ENCODE measurements at places on chromosomes 2 and 18.

DNA sequence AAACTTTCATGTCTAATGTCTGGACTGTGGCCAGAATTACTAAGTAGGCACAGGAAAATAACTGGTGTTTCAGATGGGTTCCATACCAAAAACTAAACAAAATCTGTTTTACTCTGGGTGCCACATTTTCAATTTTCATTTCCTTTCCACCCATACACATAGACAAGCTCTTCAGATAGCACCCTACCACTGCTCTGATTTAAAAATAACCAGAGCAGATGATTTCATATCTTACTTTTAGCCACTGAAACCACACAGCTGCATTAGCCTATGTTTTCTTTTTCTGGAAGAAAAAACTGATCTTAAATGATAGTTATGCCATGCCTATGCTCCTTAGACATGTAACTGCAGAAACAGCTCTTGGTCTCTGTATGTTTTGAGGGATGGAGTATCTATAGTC, 647.6 kb downstream of the CPS1 start:
- ATAC-seq = no peak

DNA sequence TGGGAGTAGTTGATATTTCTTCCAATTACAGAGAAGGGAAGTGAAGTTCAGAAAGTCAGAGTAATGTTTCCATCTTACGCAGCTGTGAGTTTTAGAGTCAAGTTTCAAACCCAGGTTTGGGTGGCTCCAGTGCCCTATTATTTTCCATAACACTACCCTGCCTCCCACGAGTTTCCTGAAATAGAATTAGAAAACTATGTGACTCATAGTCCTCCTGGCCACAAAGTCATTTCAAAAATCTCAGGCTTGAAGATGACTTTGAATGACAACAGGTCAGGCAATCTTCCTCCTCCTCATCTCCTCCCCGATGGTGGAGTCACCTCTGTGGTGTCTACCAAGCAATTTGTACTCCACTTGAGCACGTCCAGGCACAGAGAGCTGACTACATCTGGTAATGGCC, 212.3 kb upstream of the TRIB2 start:
- peak; percentile 67 for ATAC-seq

DNA sequence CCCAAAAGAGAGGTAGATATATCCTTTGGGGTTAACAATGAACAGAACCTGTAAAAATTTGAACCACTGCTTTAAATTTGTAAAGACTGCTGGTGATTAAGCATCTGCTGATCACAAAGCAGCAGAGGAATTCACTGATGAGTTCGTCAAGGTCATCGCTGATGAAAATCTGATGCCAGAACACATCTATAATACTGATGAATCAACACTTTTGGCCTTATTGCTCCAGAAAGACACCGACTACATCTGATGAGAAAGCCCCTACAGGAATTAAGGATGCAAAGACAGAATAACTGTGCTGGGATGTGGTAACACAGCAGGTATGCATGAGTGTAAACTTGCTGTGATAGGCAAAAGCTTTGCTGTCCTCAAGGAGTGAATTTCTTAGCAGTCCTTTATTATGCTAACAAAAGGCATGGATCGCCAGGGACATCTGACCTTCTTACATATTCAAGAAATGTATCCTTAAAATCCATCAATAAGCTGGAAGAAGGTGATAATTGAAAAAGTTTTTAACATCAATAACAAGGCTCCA, 30.5 kb upstream of the SGPP2 start:
- ATAC-seq = no peak

GRCh38 chr18:76757335-76757734, 65.0 kb upstream of the ZNF236 start:
- ATAC-seq = no peak

- no peak for ATAC-seq
Measured at GRCh38 chr18:7017013-7017412, 100.6 kb downstream of the LAMA1 start.

DNA sequence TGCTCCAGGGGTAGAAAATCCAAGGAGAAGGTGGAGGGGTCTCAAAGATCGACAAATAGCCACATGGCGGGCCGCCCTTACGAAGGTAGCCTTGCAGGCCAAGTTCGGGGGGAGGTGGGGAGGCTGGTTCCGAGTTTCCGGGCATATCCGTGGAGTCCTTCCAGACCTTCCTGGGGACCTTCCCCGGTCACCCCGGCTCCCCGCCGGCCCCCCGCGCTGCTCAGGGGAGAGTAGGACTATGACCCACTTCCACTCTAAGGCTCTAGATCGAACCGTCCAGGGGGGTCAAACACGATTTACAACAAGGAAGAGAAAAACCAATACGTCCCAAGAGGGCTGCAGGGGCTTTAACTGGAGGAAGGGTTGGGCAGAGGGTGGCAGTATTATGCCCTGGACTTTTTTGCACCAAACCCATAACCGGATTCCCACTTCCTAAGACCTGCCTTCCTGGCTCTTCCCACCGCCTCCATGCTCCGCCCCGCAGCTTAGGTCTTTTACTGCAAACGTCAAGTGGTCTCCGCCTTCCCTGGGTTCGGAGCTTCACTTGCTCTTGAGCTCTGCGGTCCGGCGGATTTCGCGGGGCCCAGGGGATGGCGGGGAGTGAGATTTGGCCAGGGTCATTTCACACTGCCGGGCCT, 779 bp upstream of the LYPD6 start:
- no peak for ATAC-seq

GRCh38 chr2:144027593-144027992, 492.3 kb downstream of the ZEB2 start:
- ATAC-seq = no peak

DNA sequence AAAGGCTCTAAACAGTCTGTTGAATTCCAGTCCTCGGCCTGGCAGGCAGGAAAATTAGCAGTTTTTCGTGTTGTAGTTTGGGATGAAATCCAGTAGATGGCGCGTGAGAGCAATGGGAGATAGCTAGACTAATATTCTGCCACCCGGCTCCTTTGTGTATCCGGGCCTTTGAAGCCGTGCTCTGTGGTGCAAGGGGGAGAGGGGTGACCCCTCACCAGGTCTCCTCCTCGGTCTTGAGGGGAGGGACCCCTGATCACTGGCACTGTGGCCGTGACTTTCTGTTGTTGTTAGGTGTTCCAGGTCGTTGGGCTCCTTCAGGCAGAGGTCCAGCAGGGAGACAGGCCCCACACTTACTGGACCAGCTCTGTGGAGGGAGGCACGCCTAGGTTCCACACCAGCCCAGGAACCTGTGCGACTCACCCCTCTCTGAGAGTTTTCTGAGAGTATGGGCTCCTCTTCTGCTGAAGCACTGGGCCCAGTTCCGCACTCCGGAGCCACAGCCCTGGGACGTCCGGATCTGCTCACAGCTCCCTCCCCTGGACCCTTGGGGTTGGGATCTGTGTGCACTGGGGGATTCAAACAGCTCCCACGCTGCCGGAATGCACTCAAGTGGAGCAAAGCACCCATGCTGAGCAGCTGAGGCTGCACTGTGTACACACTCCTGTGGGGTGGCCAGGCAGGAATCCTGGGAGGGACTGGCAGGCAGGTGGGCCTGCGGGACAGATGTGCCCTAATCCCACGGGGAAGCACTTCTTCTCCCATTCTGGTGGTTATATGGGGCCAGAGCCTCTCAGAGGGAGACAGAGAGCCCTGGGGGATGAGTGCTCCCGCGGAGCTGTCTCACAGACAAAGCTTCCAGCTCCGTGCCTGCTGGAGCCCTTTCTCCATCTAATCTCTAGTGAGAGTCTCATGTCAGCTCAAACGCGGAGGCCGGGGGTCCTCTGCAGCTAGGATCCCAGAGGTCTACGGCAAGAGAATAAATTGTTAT, 8.8 kb downstream of the GKN2 start:
- ATAC-seq = peak; percentile 66

GRCh38 chr2:207674826-207675225, 36.6 kb upstream of the CCNYL1 start:
- ATAC-seq = no peak

GRCh38 chr2:238282861-238283738, 5.3 kb downstream of the PER2 start:
- ATAC-seq = no peak

DNA sequence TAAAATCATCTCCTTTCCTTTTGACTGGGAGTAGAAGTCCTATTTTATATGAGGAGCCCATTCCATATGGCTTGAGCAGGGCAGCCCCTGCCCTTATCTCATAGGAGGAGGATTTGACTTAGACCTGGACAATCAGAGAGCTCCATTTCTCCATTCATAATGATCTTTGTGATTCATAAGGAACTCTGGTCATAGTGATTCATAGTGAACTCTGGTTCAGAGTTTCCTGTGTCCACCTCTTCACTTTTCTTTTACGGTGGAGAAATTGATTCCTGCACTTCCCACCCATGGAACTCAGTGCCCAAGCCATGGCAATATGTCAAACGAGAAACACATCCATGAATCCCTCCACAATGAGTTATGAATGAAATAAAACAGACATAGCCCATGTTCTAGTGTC, 12.8 kb upstream of the MYO3B start:
- no peak for ATAC-seq

DNA sequence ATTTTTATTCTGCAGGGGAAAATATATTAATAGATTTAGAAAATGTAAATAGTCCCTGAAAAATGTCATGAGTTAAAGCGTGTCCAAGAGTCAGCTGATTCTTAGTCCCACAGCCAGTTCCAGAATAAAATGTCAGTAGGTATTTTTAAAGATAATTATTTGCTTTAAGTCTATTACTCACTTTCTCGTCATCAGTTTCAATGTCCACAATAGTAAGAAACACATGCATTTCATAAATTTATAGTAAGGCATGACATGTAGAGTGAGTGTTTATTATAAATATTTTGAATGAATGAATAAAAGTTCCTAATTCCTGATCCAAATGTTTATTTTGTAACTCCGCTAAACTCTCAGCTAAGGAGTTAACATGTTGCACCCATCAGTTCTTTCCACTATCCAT, 1044.0 kb upstream of the PIK3C3 start:
- no peak for ATAC-seq

DNA sequence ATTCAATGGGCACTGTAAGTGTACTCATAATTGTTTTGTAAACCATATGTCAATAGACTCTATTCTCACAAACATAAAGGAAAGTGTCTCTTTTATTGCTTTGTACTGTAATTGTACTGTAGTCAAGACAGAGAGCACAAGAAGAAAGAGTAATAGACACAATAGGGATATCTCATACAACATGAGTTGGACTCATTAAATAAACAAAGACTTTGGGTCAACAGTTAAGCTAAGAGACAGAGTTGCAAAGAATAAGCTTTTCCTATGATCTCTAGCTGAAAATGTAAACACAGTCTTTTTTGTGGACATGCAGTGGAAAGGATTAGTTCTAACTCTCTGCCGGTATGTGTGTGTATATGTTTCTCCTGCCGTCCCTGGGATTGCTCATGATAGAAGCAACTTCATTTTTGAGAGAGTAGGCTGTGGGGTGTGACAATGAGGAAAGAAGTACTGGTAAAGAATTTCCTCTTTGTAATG, 13.9 kb upstream of the KYNU start:
- no peak for ATAC-seq

DNA sequence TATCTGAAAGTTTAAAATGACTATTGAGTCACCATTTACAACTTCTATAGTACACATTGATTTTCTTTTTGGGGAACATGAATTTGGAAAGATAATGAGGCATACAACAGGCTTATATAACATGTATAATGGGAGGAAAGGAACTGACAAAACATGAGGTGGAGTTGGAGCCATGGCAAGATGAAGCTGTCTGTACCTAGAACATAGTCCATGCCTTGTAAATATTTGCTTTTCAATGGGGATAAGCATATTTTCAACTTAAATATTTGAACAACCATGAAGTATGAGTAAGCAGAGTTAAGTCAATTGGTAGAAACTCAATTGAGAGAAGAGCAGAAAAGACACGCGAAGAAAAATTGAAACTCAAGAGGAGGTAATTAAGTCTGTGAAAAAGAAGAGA, 37.1 kb upstream of the GALNT13 start:
- no peak for ATAC-seq

GRCh38 chr2:119029297-119029696, 87.3 kb downstream of the MARCO start:
- no peak for ATAC-seq

- peak; percentile 87 for ATAC-seq
Measured at GRCh38 chr2:106107509-106108131, 86.5 kb downstream of the UXS1 start.

GRCh38 chr2:3827673-3828575, 124.5 kb downstream of the DCDC2C start:
- ATAC-seq = no peak

GRCh38 chr2:38665854-38666555, at the start of gene GALM:
Gene GALM (plus strand): TSS chr2:38666114. CDS start chr2:38666162, 48 bp downstream.
- ATAC-seq = peak; percentile 79

GRCh38 chr18:67728364-67728763, 211.8 kb upstream of the DSEL start:
- no peak for ATAC-seq

DNA sequence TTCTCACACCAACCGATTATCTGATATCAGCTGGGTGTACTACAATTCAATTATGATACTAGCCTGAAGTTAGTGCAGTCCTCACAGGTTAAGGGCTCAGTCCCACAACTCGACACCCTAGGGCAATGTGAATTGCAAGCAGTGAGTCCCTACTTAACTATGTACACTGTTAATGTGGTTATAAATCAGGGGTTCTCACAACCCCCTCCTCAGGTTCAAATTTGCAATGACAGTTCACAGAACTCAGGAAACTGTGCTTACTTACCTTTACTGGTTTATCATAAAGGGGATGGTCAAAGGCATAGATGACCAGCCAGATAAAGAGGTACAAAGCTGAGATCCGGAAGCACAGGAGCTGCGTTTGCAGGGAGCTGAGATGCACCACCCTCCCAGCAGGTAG, 1379.1 kb upstream of the CDH2 start:
- ATAC-seq = no peak

DNA sequence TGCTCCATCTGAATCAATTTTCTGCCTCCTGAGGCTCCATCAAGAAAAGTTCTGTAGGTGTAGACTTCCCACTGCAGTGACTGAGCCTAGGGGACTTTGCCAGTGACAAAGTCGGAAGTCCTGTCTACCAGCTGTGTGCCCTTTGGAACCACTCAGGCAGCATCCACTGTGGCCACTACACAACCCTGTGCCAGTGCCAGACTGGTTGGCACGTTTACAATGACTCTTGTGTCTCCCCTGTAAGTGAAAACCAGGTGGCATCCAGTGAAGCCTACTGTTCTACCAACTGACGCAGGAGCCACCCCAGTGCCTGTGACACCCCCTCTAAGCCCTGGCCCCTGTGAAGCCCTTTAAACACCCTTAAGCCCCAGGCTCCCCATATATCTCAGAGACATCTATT, 132.1 kb upstream of the SERPINE2 start:
- no peak for ATAC-seq

- no peak for ATAC-seq
Measured at GRCh38 chr2:98935111-98935770, 784 bp downstream of the CRACDL start.

DNA sequence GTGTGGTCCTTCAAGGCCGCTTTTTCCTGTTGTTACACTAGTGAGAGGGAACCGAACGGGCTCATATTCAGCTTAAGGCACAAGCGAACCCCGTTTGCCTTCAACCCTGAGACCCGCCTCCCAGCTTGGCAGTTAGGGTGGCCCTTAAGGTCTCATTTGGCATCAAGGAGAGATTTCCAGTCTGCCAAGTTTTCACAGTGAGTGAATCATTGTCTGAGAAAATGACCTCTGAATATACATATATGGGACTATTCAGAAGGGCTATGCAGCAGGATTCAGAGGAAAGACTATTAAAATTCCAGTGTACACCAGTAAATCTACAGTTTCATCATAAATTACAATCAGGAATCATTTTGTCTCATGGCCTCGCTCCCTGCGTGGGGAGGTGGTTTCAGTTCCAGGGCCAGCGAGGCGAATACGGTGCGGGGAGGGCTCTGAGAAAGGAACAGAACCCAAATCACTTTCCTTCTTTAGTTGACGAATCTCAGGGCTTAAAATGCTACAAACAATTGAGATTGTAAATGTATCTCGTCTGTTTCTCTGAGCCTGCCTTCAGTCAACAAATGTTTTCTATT, 231.4 kb downstream of the FAM210A start:
- no peak for ATAC-seq

GRCh38 chr18:47754311-47755101, 176.0 kb downstream of the SMAD2 start:
- no peak for ATAC-seq

Data from stimulated activated memory B cell treated with anti-CD40 and anti-IgM and Interleukin-4, amounts not matched to agents 10 μg/mL and 1 μg/mL and 100 μg/mL, for 72 hours (primary cell).